Posterior vena cava (tissue), 2 donors: ENCODE measurements at places on chromosomes 5 and 9. TPM values are rescaled to one million over a fixed set of nuclear protein-coding genes. Genes with fewer than 3 reads are reported as not detected.

Gene DYNC2I2
- 19.4 TPM for total RNA-seq

Gene CDH9
- not detected for total RNA-seq

Gene MARCOL
- not detected for total RNA-seq

Gene SMIM27
- 9.6 TPM for total RNA-seq

Gene ARHGEF39
- 0.29 TPM for total RNA-seq

Gene SPATA31A7
- total RNA-seq = not detected

Gene CDC25C
- not detected for total RNA-seq

- DNase-seq = no peak
These were observed 76.3 kb downstream of the FOCAD start for GRCh38 chr9:20760246-20760891.

GRCh38 chr5:80229902-80230255 is 26.0 kb downstream of the SERINC5 start:
- no peak for DNase-seq

DNA sequence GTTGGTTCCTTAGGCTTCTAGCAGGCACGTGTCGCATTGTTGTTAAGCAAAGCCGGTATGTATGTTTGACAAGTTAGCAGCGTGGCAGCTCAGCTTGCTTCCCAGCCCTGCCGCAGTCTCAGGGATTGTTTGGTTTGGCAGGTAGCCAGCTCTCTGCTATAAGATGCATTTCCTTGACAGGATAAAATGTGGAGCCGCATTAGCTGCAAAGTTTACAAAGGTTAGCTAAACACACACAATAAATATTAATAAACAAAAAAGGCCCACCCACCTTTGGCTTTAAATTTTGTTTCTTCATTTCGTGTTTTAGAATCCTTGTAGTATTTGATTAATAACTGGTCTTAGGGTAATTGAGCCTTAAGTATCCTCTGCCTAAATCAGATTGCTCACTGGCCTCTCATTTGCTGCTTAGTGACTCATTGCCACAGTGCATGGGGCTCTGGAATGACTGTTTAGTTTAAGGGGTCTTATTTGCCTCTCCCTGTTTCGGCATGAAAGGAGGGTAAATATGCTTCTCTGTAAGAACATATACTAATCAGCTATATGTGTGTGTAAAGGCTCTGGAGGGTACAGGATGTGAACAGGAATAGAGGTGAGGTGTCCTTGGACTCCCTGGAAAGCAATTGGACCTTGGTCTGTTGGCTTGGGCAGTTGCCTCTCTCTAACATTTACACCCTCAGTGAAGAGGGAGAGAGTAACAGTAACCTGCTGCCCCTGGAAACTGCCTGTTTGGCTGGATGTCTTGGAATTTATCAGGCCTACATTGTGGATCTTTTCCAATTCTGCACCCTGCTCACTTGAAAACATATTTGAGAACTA is 122.0 kb downstream of the GDNF start:
- DNase-seq = no peak

DNA sequence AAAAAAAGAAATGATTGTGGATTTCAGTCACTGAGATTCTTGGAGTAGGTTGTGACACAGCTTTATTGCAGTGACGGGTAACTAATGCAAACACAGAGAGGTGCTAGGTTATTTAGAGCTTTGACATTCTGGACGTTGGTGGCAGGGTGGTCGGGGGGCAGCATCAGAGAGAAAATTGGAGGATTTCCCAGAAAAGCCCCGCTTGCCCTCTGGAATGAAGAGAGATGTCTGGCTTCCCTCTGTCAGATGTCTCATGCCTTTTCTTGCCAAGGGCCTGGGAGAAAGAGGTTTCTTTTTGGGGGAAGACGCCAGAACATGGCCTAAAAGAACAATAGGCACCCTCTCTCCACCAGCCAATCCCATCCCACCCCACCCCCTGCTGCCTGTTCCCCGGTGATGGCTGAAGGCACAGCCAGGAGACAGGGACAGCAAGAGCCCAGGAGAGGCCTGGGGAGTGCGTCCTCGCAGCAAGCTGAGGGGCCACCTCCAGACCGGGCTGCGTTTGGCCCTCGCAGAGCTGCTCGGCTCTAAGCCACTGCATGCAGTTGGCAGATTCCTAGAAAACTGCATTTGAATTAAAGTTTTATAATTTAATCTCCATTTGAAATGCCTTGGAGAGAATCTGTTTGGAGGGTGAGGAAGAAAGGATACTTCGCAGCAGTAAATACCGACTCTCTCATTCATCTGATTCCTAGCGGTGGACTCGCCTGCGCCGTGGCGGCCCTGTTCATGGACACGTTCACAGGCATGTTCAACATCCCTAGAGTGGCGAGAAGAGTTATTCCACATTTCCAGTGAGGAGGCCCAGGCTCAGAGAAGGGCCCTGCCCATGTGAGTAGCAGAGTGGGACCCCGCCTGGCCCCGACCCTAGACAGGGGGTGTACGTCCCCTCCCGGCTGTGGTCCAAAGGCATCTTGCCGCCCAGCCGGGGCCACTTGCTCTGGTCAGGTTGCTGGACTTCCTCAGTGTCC is 55.7 kb downstream of the TSPAN17 start:
- no peak for DNase-seq

GRCh38 chr9:129606161-129607026 is 14.5 kb downstream of the C9orf50 start:
- DNase-seq = no peak

GRCh38 chr9:96067004-96067403 is 191.5 kb downstream of the ERCC6L2 start:
- DNase-seq = no peak

DNA sequence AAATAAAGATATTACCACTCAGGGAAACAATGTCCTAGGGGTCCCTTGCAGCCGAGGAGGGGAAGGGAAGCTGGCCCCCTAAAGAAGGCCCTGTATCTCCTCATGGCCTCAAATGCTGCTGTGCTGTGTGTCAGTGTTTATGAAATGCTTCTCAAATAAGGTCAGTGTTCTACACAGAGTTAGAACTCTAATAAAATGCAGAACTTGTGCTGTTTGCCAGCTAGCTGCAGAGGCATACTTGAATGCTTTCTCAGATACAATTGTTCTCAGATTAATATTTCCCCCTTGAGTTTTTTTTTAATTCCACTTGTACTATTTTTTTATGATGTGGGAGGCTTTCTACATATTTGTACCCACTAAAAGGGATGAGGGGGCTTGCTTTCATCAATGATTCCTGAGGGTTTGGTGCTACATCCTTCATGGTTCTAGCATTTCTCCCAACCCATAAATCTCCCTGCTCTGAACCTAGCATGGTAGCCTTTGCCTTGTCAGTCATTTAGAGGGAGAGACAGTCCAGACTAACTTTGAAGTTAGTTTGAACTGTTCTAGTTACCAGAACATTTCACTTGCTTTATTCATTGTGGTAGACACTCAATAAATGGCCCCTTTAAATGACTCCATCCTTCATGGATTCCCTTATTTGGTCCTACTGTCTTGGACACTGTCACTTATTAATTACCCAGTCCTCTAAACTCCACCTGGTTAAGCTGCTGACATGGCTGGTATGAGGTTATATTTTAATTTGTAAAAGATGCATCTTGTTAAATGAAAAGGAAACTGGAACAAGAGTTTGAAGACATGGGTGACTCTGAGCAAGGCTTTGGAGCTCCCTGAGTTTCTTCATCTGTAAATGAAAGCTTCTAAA is 12.6 kb downstream of the SLIT3 start:
- no peak for DNase-seq

DNA sequence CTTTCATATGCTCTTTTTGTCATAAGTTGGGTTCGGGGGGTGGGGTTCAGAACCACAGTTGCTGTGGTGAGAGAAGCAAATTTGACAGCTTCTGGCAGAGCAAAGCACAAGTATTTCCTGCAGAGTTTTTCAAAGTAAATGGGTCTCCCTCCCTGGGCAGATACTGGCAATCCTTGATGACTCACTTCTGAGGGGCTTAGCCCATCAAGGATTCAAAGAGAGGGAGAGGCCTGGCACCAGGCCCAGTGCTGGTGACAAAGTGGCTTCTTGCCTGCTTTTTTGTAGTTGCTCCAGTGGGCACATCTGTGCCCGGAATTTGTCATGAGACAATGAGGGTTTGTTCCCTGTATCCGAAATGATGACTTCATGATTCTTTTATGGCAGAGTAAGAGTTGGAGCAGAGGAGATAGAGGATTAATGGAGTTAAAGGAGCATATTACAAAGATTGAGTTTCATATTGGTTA is 46.6 kb upstream of the TNC start:
- no peak for DNase-seq

- no peak for DNase-seq
These were observed 122.4 kb downstream of the LRRC70 start for GRCh38 chr5:62701036-62701435.

GRCh38 chr5:6724321-6724929 is 11.2 kb downstream of the TENT4A start:
- DNase-seq = no peak

GRCh38 chr5:134451225-134451935 is 39.7 kb upstream of the CDKN2AIPNL start:
- no peak for DNase-seq
